ENCODE measurements at places on chromosomes 2 and 18.

DNA sequence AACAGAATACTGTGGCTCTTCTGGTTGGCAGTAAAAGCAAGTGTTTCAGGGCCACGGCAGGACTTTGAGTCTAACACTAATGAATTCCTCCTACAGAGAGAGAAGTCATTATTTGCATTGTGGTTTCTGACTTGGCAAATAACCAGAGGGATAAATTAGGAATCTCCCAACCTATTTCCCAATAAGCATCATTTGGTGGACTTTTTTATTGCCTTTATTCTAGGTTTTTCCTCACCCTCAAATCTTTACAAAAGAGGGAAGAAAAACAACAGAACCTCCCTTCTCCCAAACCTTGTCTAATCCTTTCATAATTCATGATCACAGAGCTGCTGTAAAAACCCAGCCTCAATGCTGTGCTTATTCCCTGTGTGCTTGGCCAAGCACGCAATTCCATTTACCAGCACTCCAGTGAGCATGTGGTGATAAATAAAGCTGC is 179.7 kb downstream of the AGPS start:
- no peak for DNase-seq

GRCh38 chr2:223621901-223622300 is 19.7 kb upstream of the SCG2 start:
- DNase-seq = no peak

GRCh38 chr2:226703514-226703913 is 96.1 kb downstream of the IRS1 start:
- no peak for DNase-seq

DNA sequence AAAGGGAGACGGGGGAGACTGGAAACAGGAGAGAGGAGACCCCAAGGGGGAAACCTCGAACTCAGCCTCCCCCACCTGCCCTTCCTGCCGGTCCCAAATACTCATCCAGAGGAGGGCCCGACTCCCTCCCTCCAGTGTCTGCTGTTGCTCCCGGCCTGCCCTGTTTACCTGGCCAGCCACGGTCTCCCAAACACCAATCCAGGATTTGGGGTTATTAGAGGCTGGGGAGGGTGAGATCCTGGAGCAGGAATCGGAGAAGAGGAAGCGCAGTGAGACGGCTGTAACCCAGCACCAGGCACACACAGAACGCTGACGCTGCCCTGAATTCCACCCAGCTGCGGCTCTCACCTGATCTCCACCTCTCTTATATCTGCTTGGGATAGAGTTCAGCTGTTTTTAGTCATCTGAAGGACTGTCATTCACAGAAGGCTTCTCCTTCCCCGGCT is 213.0 kb downstream of the TNS1 start:
- DNase-seq = no peak

Data from stimulated activated naive CD4-positive, alpha-beta T cell (primary cell).